ENCODE measurements at places on chromosomes 4 and X.

GRCh38 chrX:11558972-11559371 lies 106.7 kb downstream of the ARHGAP6 start:
- DNase-seq: peak; percentile 2

DNA sequence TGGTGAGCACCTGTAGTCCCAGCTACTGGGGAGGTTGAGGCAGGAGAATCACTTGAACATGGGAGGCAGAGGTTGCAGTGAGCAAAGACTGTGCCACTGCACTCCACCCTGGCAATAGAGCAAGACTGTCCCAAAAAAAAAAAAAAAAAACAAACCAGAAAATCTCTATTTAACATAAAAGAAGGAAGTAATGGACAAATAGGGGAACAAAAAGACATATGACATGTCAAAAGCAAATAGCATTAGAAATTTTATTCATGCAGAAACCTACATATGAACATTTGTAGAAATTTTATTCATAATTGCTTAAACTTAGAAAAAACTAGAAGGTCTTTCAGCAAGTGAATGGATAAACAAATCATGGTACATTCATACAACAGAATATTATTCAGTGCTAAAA lies 97.1 kb upstream of the SH3RF1 start:
- DNase-seq: no peak

DNA sequence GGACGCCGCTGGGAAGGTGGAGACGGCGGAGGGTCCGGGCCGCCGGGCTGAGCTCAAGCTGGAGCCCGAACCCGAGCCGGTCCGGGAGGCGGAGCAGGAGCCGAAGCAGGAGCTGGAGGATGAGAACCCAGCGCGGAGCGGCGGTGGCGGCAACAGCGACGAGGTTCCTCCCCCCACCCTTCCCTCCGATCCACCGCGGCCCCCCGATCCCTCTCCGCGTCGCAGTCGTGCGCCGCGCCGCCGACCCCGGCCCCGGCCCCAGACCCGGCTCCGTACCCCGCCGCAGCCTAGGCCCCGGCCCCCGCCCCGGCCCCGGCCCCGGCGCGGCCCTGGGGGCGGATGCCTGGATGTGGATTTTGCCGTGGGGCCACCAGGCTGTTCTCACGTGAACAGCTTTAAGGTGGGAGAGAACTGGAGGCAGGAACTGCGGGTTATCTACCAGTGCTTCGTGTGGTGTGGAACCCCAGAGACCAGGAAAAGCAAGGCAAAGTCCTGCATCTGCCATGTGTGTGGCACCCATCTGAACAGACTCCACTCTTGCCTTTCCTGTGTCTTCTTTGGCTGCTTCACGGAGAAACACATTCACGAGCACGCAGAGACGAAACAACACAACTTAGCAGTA lies 483 bp downstream of the USP27X start:
- DNase-seq: no peak

GRCh38 chr4:102338405-102338804 lies 6.9 kb downstream of the SLC39A8 start:
- no peak for DNase-seq

DNA sequence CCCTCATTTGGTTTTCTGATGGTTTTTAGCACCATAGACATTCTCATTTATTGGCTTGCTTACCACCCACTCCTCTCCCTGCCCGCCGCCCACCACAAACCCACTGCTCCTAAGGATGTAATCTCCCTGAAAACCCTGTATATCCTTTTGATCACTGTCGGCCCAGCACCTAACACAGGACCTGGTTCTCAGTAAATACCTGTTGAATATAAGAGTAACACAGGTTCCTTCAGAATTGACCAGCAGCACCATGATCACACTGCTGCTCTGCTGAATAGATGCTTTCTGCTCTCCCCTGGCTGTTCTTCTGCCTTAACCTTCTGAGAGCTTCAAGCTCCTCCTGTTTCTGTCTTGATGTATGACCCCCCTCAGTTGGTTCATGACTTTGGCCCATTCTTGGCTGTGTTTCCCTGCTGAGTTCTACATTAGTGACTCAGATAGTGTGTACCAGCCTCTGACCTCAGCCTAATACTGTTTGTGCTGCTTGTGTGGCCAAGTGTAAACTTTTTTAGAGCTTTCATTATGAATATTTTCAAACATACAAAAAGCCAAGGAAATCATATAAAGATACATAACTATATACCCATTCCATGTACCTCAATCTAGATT lies 265.3 kb downstream of the FRMPD4 start:
- DNase-seq: no peak

DNA sequence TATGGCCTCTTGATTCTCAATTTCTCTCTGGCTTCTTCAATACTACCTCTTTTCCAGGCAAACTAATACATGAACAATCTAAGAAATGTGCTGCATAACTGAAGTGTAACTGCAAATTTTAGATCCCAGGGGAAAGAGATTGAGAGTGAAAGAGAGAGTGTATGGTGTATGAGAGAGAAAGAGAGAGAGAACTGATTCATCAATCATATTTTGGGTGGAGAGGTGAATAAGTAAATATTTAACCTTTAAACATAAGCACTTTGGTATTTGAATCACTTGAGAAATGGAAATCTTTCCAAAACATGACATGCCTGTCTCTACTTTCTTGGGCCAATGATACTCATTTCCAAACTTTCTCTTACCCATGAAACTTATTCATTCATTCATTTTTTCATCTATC lies 147.2 kb upstream of the DIPK2B start:
- DNase-seq: no peak

GRCh38 chr4:3364199-3364598 lies 71.4 kb downstream of the RGS12 start:
- DNase-seq: no peak

GRCh38 chr4:79759793-79760192 lies 313.2 kb downstream of the ANTXR2 start:
- DNase-seq: no peak

DNA sequence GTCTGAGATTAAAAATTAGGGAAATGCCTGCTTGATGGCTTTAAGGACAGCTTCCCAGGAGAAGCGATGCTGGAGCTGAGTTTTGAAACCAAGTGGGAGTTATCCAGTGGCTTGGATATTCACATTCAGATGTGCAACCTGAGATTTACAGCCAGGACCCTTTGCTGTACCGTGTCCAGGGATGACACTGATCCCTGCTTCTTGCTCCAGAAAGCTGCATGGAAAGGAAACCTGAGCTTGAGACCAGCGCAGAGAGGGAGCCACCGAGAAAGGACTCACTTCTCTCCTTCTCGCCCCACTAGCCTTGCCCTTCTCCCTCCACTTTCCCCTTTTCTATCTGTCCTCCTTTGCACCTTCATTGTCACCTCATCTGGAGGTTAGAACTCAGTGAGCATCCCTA lies 254.5 kb upstream of the PPARGC1A start:
- DNase-seq: no peak

DNA sequence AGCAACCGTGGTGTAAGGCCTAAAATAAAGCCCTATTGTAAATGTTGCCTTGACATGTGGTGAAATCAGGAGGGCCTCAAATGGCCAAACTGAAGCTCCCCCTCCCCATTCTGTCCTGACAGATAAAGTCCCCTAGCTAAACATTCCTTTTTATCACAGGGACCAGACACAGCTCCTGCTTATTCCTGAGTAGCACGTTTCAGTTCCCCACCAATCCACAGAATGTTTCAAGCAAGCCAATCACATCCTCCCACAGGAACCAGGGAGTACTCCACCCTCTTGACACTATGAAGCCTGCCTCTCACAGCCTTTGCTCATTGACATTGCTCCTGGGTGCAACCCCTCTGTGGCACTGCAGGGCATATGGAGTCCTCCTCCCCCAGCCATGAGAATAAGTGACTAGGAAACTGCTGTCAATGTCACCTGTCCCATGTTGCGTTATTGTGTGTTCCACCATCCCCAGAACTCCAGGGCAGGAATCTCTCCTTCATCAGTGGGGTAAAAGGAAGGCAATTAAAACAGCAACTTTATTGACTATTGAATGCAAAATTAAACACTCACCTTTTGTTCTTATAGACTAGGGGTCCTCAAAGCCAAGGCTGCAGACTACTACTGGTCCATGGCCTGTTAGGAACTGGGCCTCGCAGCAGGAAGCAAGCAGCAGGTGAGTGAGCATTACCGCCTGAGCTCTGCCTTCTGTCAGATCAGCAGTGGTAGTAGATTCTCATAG lies 128.1 kb downstream of the COL25A1 start:
- no peak for DNase-seq

GRCh38 chr4:8402640-8403039 lies 37.9 kb downstream of the ACOX3 start:
- DNase-seq: peak; percentile 25

- DNase-seq: peak; percentile 83
Observed at GRCh38 chrX:112832481-112833095, 8.0 kb downstream of the AMOT start.

DNA sequence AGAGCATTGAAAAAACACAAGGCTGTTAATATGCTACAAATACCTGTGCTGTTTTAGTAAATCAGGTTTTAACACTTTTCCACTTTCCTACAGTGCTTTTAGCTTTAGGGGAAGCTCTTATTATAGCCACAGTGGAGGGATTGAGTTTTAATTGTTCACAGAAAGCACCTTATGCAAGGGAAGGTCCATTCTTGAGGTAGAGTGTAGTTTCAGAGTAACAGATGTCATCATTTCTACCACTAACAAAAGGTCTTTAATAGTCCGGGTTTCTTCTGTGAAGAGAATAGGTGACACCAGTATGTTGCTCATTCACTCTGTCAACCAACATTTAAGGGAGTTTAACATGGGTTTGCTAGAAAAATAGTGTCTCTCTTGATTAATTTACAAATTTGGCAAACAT lies 104.4 kb downstream of the STIM2 start:
- DNase-seq: no peak

DNA sequence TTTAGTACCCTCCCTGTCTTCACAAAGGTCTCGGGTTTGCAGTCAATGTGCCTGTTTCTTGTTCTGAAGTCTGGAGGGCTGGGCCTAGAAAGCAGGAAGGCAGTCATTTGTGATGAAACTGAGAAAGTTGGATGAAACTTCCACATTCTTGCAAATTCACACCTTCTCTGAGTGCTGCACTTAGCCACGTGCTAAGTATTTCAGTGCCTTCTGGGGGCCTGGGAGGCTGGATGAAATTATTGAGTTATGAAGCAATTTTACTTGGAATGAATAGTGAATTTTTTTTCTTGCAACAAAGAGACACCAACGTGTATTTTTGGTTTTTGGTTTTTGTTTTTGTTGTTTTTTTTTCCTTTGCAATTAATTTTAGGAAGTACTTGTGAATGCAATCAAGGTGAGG lies 71.2 kb downstream of the MSX1 start:
- DNase-seq: no peak

DNA sequence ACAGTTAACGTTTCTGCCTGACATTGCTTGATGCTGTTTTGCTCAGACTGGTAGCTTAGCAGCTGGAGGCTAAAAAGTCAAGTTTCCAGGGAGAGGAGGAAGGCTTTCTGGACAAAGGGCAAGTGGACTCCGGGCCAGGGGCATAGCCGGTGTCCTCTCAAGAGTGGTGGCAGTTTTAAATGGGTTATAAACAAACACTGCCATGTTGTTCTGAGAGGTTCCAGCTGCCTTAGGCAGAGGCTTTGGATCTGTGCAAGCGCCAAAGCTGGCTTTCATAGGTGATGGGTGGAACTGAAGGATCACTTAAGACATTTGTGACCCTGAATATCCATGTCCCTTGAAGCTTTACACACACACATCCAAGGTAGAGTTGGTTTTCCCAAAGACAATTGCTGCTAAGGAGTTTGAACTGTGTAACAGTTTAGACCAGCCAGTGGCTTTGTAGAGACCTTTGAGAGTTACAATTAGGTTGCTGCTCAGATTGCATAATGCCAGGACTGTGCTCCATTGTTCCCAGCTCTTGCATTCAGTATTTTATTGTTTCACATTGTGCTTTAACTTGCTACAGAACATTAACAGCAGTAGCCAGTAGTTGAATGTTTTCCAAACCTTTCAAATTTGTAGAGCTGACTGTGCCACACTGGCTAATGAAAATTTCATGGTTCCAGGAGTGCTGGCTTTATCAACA lies 54.1 kb upstream of the AP1S2 start:
- DNase-seq: no peak

DNA sequence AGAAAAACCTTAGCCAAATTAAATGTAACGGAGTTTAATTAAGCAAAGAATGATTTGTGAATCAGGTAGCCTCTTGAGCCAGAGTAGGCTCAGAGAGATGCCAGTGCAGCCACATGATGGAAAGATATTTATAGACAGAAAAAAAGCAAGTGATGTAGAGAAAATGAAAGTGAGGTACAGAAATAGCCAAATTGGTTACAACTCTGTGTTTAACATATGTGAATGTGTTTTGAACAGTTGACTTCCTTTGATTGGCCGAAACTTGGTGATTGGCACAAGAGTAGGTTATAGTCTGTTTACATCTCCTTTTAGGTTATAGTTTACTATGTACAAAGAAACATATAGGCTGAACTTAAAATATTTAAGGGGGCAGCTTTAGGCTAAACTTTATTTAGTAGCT lies 459.9 kb upstream of the BOD1L1 start:
- no peak for DNase-seq

GRCh38 chr4:120007191-120007871 lies 59.3 kb downstream of the MAD2L1 start:
- no peak for DNase-seq

DNA sequence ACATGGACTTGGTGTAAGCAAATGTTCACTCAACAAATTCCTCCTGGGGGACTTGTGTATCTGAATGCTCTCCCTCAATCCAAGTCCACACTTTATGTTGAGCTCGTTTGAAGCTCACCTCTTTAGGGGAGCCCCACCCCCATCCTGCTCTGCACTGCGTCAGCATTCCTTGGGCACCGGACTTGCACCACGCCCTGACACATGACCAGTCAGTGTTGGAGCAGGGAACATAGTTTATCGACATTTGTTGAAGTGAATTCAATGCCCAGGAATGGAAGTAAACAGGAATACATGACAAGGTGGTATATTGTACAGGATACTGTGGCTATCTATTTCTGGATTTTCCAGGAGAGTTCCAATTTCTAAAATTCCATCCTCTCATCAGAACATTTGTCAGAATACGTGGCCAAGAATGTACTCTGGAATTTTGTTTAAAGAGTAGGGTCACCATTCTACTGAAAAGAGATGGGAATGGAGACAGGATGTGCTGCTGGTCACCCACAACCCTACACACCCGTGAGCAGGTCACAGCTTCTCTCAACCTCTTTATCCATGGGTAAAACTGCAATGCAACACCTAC lies 60.0 kb upstream of the LNX1 start:
- peak; percentile 35 for DNase-seq

DNA sequence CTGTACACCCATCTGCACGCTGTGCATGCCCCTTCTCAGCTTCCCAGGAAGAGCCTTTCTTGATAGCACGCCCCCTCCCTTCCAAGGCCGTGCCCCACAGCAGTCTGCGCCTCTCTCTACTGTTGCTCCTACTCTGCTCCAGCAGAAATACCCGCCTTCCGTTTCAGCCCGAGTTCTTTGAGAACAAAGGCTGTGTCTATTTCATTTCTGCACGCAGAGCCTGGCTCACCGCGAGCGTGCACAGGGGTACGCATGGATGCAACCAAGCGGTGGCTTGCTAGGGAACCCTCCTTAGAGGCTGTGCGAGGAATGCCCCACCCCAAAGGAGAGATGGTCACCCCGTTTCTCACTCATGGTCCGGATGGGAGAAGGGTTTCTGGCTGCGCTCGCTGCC lies 485 bp downstream of the AADAT start:
- DNase-seq: peak; percentile 21

- no peak for DNase-seq
Observed at GRCh38 chrX:153651540-153652079, 4.6 kb downstream of the DUSP9 start.
